ENCODE measurements at places on chromosomes 6 and 20.

- no peak for ATAC-seq
Observed at GRCh38 chr6:93088621-93089501, 330.5 kb downstream of the EPHA7 start.

- no peak for ATAC-seq
Observed at GRCh38 chr20:13101706-13102105, 92.9 kb downstream of the SPTLC3 start.

GRCh38 chr6:151240036-151240685 is 394 bp downstream of the AKAP12 start:
- ATAC-seq: peak; percentile 17

- ATAC-seq: no peak
Observed at GRCh38 chr6:152048921-152049320, 241.4 kb downstream of the ESR1 start.

DNA sequence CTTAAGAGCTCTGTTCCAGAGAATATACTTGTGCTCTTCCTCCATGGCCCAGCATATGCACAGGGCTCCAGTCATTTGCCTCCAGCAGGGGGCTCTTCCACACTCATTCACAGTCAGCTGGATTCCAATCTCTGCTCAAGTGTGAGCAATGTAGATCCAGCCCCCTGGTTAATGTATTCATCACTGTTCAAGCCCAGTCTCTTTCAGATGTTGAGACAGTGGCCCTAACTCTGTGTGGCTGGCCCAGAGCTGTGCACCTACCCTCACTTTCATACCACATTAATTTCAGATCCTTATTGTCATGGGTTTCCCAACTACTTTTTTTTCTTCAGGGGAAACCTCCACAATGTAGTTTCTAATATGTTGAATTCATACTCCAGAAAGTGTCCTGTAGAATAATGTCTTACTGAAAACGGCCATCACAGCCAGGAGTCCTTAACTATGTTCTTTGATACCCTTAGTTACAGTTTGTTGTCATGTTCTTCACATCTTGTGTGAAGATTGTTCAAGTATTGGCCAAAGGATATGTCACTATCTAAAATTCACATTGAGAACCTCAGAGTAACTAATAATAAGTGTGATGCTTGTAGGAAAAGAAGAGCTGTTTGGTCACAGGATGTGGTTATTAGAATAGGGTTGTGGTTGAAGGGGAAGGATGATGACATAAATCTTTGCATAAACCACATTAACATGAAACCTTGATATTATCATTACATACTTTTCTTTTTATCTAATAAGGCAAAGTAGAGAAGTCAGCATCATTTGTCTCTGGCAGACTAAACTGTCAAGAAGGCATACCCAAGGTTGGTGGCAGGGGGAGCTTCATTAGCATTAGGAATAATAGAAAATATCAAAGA is 14.4 kb upstream of the HLA-DQA1 start:
- ATAC-seq: peak; percentile 86

- peak; percentile 56 for ATAC-seq
Observed at GRCh38 chr6:52407467-52407866, 12.7 kb upstream of the EFHC1 start.

DNA sequence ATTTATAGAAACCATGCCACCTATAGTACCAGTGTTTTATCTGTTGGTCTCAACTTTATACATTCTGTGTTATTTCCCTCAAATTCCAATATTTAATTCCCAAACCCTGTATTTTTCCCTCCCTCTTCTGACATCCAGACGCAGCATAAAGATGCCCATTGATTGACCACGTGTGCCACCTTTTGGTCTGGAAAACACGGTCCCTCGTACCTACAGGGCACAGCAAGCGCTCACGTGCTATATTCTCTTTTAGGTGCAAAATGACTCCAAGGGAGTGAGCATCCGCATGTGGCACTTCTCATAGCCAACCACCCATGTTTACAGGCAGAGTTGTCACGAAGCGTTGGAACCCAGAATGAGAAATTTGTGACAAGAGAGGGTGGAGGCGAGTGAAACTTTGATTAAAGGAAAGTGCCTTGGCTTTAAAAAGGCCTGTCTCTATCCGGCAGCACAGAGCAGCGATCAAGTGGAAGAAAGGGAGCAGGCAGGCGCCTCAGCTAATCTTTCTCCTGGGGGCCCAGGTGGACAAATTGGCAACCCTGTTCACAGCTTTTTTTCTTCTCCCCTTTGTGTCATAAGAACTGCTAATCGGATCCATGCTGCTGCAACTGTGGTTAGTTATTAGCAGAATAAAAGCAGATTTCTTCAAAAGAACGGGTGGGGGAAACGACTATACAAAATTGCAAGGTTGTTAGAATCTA is 225.9 kb downstream of the TMEM242 start:
- ATAC-seq: no peak

DNA sequence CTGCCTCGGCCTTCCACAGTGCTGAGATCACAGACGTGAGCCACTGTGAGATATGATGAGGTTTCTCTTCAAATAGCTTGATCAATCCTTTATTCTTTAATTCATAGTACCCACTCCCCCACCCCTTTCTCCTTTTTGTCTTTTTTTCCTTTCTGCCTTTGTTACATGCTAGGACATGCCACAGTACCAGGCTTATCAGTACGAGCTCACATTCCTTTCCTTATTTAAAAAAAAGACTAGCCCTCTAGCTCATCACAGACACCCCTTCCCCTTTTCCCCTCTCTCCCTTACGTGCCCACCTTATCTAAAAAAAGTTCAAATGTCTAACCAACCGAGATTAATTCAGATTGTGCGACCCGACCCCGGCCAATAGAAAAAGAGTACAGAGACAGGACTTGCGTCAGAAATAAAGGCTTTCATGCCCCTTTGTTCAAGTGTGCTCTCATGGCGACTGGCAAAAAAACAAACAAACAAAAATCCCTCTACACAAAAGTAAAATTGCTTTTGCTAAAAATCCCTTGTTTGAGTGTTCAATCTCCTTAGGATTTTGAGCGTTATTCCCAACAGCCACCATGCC is 49.2 kb downstream of the MRAP2 start:
- no peak for ATAC-seq

- no peak for ATAC-seq
Observed at GRCh38 chr20:39516964-39517363, 554.8 kb downstream of the DHX35 start.

- no peak for ATAC-seq
Observed at GRCh38 chr6:73691512-73691911, 4.5 kb upstream of the CD109 start.

DNA sequence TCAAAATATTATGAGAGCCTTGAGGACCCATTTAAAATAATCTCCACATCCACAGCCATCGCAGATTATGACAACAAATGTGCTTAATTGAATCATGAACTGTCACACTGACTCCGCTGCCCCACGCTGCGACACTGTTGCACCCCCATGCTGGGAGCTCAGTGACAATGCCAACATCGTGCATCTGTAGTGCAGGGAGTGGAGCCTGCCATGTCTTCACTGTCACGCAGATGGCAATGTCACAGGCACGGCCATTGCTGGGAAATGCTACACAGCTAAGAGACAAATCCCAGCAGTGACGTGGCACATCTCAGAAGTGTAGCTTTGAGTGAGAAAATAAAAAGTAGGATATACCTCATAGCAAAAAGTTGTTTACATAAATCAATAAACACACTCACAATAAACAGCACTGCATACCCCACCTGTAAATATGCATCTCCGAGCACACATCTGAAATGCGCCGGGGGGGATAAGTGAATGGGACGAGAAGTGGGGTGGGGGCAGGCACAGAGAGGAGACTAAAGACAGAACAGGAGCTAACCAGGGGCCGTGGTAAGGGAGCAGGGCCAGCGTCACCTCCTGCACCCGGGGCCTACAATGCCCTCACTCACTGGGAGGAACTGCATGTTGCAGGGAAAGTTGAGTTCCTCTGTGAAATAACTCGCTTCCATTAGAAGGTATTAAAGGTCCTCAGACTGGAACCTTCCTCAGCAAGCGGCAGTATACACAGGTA is 349.9 kb downstream of the THBS2 start:
- no peak for ATAC-seq

DNA sequence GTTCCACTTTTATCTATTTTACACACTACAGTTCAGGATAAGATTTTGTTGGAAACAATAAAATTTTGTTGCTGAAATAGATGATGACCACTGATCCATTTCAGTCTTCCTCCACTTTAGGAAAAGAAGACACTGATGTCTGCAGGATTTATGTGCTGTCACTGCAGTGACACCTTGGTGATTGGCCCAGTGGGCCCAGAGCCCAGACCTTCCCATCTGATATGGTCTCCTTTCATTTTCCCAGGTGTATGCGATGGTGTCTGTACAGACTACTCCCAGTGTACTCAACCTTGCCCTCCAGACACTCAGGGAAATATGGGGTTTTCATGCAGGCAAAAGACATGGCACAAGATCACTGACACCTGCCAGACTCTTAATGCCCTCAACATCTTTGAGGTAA is 19.6 kb upstream of the ADGRF4 start:
- no peak for ATAC-seq

- ATAC-seq: no peak
Observed at GRCh38 chr20:33791959-33792597, 19.1 kb upstream of the CHMP4B start.

DNA sequence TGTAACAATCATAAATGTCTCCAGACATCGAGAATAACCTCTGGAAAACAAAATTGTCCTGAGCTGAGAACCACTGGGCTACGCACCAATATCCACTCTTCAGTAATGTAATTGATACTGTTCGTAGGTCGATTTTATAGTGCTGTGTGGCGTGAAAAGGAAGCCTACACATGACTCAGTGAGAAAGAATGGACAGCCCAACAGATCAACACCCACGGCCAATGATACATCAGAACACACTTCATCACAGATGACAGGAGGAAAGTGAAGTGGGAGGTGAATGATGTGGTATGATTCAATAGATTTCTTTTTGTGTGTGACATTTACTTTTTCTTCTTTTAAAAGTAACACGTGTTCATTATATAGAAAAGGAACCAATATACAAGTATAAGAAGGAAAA is 93.5 kb downstream of the RPS12 start:
- ATAC-seq: no peak

DNA sequence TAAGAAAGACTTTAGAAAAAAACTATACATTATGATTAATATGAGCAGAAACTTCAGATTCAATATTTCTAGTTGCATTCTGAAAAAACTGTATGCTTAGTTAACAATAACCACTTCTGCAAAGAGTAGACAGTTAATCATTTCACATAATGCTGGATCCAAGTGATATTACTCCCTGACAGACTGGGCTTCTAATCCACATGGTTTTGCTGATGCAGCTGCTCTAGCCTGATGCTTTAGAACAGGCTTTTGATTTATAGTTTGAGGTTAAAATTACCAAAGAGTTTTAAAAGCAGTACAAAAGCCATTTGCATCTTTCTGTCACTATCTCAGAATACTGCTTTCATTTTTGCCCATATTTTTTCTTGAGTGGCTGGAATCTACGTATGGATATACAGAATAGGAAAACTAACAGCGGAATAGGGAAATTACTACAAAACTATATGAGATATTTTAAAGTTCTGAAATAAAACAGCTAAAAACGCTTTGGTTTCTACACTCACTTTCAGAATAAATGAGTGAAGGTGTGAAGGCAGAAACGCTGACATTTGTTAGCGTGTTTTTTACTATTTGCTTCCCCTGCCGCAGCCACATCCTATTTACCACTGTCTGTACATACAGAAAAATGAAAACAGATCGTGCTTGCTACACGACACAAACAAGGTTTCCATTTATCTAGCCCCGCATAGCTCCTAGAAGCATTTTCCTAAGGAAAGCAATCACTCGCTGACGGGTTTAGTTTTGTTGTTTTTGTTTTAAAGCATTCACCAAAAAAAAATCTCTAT is 61.7 kb downstream of the METTL24 start:
- ATAC-seq: peak; percentile 24

- no peak for ATAC-seq
Observed at GRCh38 chr6:41487860-41488432, 58.2 kb upstream of the FOXP4 start.

- no peak for ATAC-seq
Observed at GRCh38 chr6:56744528-56744927, 101.8 kb upstream of the DST start.

DNA sequence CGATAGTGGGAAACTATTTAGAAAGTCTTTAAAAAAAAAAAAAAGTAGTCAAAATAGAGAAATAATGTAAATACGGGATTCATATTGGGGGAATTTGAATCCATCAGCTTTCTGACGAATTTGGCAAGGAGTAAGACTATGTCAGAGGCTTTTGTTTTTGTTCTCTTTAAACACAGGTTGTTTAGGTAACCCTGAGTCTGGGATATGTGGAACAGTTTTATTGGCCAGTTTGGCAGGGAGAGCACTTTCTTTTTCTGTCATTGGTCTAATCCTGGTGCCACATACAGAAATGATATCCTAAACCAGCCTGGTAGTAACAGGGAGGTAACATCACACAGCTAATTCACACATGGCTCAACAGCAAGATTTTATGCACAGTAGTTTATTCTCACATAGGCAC is 27.7 kb downstream of the HAO1 start:
- ATAC-seq: no peak

DNA sequence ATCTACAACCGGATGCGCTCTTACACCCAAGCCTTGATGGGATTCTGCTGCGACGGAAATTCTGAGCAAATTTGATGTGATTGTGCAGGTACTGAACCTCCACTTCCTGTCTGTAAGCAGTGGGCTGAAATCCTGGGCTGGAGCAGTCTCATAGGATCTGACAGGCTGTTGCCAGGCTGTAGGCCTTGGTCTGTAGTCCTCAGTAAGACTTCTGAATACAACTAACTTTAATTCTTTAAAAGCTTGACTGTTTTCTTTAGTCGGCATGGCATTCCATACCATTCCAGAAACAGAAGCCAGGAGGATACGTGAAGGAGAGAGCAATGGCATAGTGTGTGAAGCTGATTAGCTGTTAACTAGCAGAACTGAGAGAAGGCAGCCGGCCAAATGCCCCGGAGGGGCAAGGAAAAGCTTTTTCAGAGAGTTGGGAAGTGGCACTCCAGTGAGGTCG is 68.3 kb downstream of the ADTRP start:
- ATAC-seq: peak; percentile 19

DNA sequence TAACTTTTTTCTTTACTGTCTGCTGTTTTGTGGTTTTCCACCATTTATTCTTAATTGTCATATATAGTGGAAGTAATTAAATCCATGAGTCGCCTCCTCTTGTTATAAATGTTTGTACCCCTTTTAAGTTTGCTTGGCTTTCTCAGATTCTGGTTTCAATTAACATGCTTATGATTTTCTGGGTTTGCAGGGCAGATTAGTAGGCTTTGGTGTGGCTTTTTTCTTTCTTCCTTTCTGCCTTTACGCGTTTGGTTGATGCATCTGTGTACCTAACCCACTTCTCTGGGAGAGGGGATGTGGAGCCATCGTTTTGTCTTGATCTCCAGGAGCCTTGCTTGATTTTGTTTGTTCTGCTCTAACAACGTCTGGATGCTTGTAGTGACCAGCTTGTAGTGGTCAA is 100.4 kb downstream of the JARID2 start:
- no peak for ATAC-seq
